Germinal center (tissue), 1 donor: ENCODE measurements at places on chromosomes 16 and 17.

DNA sequence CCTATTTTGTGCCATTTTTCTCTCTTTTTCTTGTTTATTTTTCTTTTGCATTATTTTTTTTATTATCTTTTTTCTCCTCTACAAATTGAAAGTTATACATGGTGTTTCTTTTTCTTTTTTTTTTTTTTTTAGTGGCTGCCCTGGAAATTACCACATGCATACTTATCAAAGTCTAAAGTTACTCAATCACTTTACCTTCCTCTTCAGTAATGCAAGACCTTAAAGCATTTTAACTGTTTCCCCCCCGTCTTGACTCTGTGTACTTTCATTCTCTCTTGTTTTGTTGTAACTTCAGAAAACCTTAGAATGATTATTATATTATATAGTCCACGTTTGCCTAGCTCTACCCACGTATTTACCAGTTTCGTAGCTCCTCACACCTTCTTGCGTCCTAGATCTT, 33.3 kb upstream of the SMPD3 start:
- no peak for DNase-seq

GRCh38 chr16:84879569-84880487, 60.0 kb downstream of the CRISPLD2 start:
- DNase-seq = no peak

- no peak for DNase-seq
Measured at GRCh38 chr17:28413804-28414203, 7.8 kb upstream of the SLC46A1 start.

- no peak for DNase-seq
Measured at GRCh38 chr17:3475812-3476610, at the start of gene ASPA. Gene ASPA (plus strand): TSS chr17:3475997. CDS start chr17:3476160, 163 bp downstream.

DNA sequence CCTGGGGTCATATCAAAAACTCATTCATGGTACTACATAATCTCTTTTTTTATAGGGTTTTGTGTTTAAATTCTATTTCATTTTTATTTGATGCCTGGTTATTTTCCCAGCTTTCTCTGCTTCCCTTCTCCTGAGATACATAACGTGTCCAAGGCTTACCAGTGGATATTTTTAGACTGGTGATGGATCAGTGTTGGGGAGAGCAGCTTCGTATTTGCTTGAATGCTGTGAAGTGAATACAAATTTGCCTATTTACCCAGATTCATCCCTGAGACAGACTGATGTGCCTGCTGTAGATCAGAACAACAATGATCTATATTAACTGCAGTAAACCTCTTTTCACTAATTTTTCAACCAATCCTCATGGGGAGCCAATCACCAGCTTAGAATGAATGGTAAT, 43.2 kb upstream of the FOXJ1 start:
- DNase-seq = no peak

DNA sequence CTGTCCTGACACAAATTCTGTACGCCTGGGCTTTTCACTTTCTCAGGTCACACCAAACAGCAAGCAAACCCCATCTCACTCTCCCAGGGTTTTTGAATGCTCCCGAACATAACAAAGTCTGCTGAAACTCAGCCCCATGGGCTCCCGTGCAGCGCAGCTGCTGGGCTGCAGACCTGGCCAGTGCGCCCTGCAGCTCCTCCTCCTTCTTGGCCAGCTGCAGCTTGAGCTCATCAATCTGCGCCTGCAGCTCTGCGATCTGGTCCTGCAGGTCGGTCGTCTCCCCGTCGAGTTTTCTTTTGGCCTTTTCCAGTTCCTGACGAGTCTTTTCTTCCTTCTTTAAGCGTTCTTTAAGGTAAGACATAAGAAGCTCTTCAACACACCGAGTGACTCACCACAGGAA, 70.5 kb downstream of the NDEL1 start:
- no peak for DNase-seq

GRCh38 chr16:3020604-3021448, 658 bp downstream of the TNFRSF12A start:
- no peak for DNase-seq

- DNase-seq = no peak
Measured at GRCh38 chr16:57388359-57389086, 16.0 kb upstream of the CCL17 start.

DNA sequence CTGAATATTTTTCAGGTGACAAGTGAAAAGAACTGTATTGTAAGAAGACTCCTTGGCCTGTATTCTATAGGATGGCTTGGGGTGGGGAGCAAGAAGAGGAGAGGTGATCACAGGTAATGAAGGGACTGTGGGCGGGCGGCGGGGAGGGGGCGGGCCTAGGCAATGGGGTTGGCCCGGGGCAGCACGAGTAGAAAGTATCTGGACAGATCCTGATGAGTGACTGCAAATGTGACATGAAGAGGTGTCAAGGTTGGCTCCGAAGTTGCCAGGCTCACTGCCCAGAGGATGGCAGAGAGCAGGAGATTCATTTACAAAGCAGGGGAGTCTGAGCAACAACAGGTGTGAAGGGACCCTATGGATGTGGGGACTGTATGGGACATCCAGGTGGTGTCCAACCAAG, 10.8 kb upstream of the G6PC1 start:
- no peak for DNase-seq
